ENCODE measurements at places on chromosomes 7 and 10. TPM values are rescaled to one million over a fixed set of nuclear protein-coding genes. Genes with fewer than 3 reads are reported as not detected.

DNA sequence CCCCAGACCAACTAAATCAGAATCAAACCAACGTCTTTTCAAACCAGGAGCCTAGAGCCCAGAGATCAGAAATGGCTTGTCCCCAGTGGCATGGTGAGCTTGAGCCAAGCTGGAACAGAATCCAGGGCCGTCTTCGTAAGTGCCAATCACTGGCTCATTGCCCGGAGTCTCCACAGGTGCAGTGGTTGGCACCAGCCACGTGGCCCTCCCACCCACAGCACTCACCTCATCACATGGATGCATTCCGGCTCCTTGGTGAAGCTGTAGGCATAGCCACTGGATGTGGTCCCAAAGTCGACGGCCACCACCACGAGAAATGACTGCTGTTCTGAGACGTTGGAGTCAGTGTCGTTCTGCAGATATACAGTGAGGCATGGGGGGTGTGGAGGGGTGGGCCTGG is 37.4 kb downstream of the HSPA12A start:
- no peak for ATAC-seq

The TUBAL3 gene
- total RNA-seq, result not detected

- ATAC-seq, result no peak
These were observed 19.8 kb upstream of the COL1A2 start for GRCh38 chr7:94374721-94375566.

The MYH16 gene
- total RNA-seq, result not detected

The PTPRZ1 gene
- not detected for total RNA-seq

- no peak for ATAC-seq
These were observed 91.4 kb upstream of the PHYHIPL start for GRCh38 chr10:59085054-59085453.

The ACSL5 gene
- total RNA-seq, result 56.6 TPM

The SLC18A3 gene
- not detected for total RNA-seq

DNA sequence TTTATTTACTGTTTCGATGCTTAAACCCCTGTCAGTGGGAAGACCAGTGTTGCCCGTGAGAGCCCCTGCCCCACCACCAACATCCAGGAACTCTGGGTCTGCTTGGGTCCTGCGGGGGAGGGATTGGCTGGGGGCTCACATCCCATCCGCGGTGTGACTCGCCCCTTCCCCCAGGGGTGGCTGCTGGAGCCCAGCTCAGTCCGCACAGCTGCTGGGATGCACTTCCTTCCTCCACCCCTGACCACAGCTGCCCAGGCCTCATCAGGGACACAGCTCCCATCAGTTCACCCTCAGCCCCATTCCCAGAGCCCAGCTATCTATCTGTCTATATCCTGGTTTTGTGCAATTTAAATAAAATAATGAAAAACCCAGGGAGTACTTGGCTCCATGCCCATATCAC is 54.5 kb downstream of the JAKMIP3 start:
- ATAC-seq, result no peak

The METTL2B gene
- total RNA-seq, result 49.5 TPM

DNA sequence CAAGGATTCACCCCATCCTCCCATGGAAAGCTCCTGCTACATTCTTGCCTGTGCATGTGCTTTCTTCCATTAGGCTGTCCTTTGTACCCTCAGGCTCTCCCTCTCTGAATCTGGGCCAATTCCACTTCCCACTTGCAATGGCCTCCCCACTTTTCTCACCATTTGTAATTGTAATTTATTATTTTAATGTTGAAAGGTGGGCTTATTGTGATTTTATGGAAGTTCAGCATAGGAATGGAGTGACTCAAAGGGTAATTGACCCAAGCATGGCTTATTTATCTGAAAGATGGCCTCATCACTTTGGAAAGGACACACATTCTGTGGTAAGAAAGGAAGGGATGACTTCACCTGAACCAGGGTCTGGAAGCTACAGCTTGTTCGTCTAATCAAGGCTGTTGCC is 46.9 kb upstream of the ORC5 start:
- ATAC-seq, result no peak

DNA sequence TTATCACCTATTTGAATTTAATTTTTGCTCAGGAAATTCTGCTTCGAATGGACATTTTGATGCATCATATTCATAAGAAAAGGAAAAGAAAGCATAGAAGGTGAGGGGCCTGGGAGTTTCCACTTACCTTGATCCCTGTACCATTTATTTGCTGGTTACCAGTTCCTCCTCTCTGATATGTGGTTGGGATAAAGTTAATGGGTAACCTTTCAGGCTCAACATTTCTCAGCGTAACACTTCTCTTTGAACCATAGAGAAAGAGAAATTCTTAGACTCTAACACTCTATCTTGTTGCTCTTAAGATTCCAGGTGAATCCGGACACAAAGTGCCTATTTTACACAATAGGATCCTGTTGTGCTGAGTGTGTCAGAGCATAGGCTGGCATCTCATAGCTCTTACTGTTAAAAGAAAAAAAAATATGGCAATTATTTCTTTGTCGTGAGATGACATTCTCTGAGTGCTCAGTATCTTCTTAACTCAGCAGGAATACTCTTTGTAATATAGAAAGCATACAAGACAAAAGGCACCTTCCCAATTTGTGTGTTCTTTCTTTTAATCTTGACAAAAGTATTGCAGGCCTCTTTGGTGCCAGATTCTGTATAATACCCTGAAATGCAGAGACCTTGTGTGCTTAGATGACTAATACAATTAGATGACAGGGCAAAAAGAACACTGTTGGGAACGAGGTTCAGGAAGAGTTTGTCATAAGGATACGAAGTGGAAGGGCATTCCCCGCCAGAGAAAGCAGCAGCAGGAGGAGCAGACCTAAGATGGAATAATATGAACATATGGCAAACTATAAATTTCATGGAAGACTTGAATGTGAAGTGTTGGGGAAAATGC is 689.6 kb downstream of the NRG3 start:
- ATAC-seq, result no peak

DNA sequence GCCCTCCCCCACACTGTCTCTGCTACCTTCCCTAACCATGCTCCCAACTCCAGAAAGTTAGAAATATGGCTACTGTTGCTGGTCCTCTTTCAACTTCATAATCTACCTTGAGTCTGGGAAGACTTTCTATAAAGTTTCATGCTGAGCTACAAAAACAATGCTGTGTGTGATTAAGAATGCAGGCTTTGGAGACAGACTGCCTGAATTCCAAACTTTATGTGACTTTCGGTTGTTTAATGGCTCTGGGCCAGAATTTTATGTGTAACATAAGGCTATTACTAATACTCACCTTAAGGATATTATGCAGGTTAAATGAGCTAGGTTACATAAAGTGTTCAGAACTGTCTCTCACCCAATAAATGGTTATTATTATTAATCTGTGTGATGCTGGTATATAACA is 19.1 kb downstream of the BET1 start:
- ATAC-seq, result no peak

The FGL2 gene
- 0.56 TPM for total RNA-seq

DNA sequence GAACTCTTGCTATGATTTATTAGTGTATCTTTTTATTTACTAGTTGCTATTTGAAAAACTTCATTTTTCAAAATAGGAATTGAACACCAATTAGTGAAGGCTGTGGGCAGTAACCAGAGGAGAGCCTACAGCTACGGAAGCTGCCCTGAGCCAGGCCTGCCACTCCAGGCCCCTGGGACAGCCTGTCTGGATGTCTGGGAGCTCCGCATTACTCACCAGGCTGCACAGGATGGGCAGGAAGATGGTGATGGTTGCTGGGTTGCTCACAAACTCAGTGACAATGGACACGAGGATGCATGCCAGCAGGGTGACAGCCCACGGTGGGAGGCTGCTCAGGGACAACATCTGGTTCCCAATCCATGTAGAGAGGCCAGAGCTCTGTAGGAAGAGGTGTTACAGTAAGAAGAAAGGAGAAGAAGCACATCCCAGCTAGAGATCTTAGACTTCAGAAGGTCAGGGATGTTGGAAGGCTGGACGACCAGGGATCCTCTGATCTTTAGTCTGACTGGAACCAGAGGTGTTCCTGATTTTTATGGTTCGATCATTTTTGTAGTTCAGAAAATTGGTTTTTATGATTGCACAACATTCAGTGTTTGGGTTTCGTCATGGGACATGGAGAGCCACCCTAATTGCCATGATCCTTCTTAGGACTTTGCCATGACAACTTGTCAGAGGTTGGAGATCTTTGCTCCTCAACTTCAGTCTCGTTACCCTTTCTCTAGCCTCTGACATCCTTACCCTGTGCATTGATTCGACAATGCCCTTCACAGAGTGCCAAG is 23.2 kb downstream of the STMP1 start:
- ATAC-seq, result no peak

DNA sequence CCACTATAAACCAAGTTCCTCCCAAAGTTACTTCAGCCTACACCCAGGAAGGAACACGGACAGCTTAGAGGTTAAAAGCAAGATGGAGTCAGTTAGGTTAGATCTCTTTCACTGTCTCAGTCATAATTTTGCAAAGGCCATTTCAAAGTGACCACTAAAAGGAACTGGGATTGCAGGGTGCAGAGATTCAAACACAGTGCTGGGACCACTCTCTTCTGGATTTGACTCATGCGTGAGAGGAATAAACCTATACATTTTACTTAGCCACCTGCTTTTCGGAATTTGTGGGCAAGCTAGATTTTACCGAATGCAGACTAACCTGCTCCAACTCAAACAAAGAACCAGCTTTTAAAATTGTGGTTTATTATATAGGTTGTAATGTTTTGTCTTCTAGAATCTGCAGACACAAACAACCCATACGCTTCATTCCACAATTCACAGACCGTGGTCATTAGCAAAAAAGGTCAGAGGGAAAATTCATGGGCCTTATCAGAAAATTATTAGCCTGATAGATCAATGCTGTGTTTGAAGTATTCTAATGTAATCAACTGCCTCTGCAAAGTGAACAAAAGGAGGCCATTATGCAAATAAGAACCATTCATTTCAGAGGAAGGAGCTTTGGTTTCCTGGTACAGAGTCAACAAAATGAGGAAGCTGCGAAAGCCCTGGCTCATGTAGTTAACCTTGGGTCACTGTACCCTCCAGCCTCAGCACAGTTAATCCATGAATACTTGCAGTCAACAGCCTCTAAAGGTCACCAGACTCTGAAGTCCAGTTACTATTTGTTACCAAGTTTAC is 342.7 kb upstream of the KLF6 start:
- peak; percentile 68 for ATAC-seq
